ENCODE measurements at places on chromosomes 7 and 10.

DNA sequence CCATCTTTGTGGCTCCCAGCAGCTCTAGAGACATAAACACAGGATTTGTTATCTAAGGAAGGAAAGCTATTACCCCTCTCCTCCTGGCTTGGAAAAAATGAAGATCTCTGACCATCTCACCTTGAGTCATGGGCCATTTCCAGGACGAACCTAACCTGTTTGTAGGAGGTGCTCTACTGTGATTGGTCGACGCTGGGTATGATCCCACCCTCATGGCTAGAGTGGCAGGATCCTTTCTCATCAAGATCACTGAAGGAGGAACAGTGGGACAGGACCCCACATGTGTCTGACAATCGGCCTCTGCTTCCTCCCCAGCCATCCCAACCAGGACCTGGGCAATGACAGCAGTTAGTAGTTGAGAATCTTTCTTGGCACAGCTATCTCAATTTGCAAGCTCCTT, 144.1 kb downstream of the EMX2 start:
- no peak for DNase-seq

DNA sequence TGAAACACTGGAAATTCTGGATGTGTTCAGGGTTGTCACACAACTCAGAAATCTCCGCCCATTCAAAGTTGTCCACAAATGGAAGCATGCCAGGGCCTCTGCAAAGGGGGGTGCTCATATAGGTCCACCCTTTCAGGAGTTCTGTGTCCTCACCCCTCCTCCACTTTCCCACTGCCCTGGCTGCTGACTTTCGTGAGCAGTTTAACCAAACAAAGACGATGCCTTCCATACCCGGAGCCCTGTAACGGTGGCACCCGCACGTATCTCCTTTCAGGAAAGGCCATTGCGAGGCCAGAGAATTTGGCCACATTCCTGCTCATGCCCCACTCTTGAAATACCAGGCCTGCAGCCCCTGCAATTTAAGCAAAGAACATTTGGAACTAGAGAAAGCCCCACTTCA, 1.4 kb downstream of the CPXM2 start:
- DNase-seq = no peak

GRCh38 chr10:117352724-117353123, 22.5 kb downstream of the PDZD8 start:
- no peak for DNase-seq

- no peak for DNase-seq
Measured at GRCh38 chr10:78889536-78890063, 179.2 kb upstream of the ZMIZ1 start.

- DNase-seq = no peak
Measured at GRCh38 chr7:132480534-132480933, 95.7 kb downstream of the PLXNA4 start.

Data from left kidney (tissue), 8 donors.